Heart left ventricle (tissue), 16 donors: ENCODE measurements at places on chromosomes 4 and X. TPM values are rescaled to one million over a fixed set of nuclear protein-coding genes. Genes with fewer than 3 reads are reported as not detected.
A peak's percentile ranks its signal among the peaks of the same experiment; 100 is the strongest.

PARM1 gene
- 103 TPM for total RNA-seq

CDKL2 gene
- total RNA-seq, result 0.90 TPM

DNA sequence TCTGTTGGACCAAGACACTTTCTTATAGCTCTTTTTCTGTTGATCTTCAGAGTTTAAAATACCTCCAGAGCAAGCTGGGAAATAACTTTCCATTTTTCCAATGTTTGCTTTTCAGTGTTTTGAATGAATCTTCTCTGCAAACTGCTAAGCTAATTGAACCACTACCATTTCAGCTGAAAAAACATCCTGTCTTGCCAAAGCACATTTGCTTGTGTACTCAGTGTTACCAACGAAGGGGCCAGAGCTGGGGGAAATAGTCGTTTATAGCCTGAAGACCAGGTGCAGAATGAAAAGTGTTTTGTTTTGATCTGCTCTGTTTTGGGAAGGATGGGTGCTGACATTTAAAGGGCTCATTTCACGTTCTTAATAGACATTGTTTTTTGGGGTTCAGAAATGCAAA lies 88.4 kb upstream of the CLNK start:
- no peak for DNase-seq

GRCh38 chrX:135328421-135329005 lies 19.2 kb downstream of the ETDC start:
- no peak for DNase-seq

DNA sequence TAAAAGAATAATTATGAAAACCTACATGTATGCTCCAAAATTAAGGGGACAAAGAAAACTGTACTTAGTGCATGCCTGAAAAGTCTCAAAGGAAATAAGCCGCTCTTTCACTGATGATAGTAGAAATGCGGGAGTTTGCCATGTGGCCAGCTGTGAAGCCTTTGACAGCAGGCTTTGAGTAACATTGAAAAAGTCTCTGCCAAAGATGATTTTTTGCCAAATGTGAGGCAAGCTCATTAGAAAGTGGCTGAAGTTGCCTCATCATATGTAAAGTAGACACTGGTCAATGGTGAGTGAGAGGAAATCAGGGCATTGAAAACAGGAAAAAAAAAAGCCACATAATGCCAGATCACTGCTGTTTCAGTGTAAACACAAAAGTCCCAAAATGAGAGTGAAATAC lies 2360.1 kb downstream of the PCDH7 start:
- DNase-seq, result no peak

DNA sequence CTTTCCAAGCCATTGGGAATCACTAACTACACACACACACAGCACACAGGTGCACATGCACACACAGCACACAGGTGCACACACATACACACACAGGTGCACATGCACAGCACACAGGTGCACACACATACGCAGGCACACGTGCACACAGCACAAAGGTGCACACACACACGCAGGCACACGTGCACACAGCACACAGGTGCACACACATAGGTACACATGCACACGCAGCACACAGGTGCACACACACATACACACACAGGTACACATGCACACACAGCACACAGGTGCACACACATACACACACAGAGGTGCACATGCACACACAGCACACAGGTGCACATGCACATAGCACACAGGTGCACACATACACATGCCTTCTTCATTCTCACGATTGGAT lies 80.9 kb downstream of the HMX1 start:
- no peak for DNase-seq

DNA sequence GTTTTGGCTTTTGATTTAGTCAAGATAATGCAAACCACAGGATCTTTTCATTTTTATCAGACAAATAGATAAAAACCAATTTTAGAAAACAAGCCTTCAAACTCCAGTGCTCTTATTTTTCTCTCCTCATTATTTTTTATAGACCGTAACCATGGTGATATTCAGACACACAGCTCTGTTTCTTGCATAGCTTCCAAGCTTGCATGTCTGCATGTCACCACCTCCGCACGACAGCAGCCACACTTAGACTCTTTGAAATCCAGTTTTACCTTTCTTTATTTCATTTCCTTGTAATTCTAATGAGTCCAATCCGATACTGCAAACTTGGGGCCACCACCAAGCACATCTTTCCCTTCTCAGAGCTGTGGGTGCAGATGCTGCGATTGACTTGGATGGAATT lies 94.3 kb upstream of the GPM6A start:
- DNase-seq, result no peak

DNA sequence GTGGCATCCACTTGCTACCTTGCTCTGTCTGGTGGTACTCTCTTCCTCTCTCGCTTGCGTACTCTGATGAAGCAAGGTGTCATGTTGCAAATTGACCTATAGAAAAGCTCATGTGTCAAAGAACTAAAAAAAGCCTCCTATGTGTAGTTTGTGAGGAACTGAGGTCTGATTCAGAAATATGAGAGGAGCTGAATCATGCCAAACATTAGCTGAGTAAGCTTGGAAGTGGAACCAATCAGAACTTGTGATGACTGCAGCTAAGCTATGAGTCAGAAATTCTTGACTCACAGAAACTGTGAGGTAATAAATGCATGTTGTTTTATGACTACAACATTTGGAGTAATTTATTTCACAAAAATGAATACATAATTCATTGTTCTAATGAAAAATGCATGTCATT lies 2138.8 kb downstream of the PCDH7 start:
- no peak for DNase-seq

DNA sequence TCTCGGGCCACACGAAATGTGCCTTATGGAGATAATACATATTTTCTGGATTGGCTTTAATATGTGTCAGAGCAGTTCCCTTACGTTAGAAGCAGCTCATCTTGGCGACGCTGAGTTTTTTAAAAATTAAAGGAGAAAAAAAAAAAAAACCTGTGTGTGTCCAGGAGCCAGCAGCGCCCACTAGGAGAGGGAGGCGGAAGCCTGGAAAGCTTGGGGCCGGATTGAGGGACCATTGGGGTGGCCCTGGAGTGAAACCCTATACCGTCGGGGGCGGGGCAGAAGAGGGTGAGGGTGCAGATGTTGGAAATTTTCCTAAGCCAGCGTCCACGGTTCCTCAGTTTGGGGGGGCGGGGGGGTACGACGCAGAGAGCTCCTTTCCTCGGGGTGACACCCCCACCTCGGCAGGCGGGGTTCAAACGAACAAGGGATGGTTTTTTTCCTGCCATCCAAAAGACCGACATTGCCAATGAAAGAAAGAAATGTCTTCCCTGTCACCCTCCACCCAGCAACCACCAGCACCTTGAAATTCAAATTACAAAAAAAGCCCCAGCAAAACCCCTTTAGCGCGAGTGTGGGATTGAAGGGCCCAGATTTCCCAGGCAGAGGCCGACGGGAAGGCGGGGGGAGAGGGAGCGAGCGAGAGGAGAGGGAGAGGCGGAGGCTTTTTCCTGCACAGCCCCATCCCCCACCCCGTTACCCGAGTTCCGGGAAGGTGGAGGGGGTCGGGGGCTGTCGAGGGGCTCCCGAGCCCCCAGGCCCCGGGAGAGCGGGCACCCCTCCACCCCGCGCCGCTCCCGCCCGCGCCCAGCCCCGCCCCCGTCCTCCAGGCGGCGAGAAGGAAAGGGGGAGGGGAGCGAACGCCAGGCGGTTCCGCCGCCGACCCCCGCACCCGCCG lies 859 bp downstream of the SMARCA1 start:
- DNase-seq, result peak; percentile 61

- DNase-seq, result no peak
Observed at GRCh38 chr4:7917669-7918068, 22.0 kb downstream of the AFAP1 start.

DNA sequence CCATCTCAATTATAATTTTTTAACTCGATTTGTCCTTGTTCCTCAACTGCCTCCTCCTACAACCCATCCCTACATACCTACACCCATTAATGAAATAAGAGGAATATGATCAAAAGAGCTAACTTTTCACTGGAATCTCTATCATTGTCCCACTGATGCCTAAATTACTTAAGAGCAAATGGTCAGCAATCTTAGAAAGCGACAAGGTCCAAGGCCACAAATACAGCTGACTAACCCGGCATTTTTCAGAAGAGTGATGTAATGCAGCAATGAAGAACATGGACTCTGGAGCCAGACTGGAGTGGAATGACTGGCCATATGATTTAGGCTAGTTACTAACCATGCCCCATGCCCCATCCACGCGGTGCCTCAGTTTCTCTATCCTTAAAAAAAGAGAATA lies 56.2 kb downstream of the PPA2 start:
- no peak for DNase-seq
